ENCODE measurements at places on chromosomes 5 and 9. TPM values are rescaled to one million over a fixed set of nuclear protein-coding genes. Genes with fewer than 3 reads are reported as not detected.

The LCN15 gene
- not detected for polyA plus RNA-seq

DNA sequence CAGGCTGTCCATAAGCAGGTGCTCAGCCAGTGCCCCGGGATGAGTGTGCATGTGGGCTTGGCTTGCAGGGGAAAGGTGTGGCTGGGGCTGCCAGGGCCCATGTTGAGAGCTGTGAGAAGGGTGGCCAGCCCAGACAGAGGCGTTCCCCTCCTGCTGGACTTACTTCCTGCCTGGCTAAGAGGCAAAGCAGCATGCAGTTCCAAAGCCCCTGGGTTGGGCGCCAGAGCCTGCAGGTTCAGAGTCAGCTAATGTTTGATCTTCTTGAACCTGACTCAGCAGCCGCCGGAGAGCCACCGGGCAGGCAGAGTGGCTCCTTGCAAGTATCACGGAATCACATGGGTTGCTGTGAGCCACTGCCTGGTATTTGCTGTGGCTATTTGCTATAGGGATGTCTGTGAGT, 168.4 kb upstream of the MAP1B start:
- H3K36me3 ChIP-seq = no peaks in the 10 kb centered on the region
- H3K4me1 ChIP-seq = peaks cover 9% of the 10 kb centered on the region
- H3K4me3 ChIP-seq = no peak overlapping the region
- no peaks in the 10 kb centered on the region for H3K27me3 ChIP-seq
- H3K27ac ChIP-seq = no peak overlapping the region

The SPATA31D4 gene
- polyA plus RNA-seq = not detected

DNA sequence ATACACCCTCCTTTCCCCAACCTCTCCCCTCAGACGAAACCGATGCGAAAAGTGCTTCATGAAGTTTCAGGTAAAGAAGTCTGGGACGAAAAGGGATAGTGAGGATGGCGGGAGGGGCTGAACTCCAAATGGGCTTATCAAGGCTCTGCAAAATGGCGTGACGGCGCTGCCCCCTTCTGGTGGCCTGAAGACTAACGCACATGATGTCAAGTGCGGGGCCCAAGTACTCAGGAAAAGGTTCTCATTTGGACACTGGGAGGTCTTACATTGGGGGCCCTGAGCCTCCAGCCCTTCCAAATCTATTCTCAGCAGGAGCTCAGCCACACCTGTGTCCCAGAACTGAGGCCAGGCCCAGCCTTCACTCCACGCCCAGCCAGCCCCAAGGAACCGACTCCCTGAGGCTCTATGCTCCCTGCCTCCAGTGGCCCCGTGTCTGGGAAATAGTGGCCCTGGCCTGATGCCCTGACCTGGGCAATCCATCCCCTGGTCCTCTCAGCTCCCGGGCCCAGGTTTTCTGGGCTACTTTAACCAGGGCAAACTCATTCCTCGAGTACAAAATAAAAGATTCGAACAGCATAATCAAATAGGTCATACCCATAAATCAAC, 119.9 kb downstream of the KCNIP1 start:
- no peaks in the 10 kb centered on the region for H3K36me3 ChIP-seq
- no peaks in the 10 kb centered on the region for H3K27me3 ChIP-seq
- no peaks in the 10 kb centered on the region for H3K4me1 ChIP-seq

DNA sequence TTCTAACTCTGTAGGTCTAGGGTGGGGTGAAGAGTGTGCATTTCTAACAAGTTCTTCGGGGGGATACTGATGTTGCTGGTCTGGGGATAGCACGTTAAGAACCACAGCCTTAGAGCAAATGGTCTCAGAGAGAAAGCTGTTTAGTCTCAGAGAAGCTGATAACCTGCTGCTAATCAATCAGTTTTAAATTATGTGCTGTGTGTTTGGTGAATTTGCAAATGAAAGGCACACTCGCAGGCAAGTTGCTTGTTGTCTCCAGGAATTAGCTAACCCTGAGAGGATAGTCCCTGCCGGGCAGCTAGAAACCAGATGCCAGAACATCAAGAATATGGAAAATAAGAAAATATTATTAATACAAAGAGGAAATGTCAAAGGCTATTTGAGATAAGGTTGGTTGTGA, 79.2 kb downstream of the DMRT2 start:
- DNase-seq = no peak
- peaks cover 3% of the 10 kb centered on the region for H3K4me1 ChIP-seq
- no peak overlapping the region for H3K27ac ChIP-seq
- H3K36me3 ChIP-seq = no peaks in the 10 kb centered on the region
- H3K27me3 ChIP-seq = no peaks in the 10 kb centered on the region

The B4GALT7 gene
- polyA plus RNA-seq = 34.9 TPM
